ENCODE measurements at places on chromosomes 12 and 14.
A peak's percentile ranks its signal among the peaks of the same experiment; 100 is the strongest.

GRCh38 chr12:26271889-26272492 lies 76.6 kb downstream of the SSPN start:
- peak; percentile 72 for DNase-seq

- DNase-seq = no peak
Observed at GRCh38 chr12:104682790-104683279, 226.1 kb downstream of the CHST11 start.

DNA sequence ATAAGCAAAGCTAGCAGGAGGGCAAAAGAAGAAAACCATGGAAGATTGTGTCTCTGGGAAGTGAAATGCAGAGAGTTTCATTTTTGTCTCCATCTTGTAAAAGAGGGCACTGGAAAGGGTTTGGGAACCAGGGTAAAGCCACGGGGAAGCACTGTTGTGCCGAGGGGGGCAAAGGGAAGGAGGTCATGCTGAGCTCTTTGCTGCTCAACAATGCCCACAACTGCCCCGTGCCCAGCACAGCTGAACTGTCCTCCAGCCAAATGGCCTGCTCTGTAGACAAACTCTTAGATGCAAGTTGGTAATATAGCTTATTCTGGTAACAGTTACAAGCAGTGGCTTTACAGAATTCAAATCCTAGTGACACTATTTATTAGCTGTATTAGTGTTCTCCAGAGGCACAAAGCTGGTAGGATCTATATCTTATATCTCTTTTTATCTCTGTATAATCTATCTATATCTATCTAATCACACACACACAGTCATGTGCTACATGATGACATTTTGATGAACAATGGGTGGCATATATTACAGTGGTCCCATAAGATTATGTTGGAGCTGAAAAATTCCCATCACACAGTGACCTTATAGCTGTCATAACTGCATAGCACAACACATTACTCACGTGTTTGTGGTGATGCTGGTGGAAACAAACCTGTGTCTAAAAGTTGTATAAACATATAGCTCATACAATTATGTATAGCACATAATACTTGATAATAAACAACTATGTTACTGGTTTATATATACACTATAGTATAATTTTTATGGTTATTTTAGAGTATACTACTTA lies 203.4 kb upstream of the DDHD1 start:
- DNase-seq = no peak

DNA sequence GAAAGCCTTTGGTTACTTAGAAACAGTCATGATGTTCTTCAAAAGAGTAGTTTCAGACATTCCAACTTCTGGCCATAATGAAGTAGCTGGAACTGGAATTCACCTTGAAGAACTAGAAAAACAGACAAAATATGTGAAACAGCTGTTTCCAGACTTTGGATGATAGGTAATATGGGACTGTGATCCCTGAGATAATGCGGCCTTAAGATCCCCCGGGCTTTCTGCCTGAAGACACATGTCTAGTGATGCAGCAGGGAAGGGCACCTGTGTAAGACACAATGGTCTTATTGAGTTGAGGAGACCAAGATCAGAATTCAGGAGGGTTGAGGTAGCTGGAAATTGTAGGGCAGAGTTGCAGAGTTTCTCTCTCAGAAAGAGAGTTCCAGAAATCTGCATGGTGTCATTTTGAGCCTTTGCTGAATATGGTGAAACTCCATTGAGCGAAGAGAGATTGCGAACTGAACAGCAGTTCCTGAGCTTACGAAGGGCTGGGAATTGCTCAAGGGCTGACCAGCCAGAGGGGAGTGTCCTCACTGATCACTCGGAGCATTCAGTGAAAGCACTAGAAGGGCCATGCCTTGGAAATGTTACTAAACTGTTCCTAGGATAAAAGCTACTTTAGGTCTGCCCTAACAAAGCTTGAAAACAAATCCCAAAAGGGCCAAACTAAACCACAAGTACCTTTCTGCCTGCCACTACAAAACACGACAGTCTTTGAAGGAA lies 41.7 kb upstream of the FRS2 start:
- no peak for DNase-seq

DNA sequence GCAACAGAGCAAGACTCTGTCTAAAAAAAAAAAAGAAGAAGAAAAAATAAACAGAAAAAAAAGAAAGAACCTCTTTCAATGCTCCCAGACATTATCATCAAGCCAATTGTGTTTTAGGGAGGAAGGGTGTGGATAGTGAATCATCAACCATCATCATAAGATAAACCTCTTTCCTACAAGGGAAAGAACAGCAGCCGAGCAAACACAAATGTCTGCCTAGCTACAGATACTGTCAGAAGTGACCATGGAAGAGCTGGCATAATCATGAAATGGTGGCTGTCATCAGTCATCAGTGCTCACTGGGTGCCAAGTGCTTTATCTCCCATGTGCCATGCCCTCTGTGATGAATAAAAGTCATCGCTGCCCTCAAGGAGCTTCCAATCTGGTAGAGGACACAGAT lies 46.6 kb downstream of the SLC17A8 start:
- DNase-seq = no peak
